ENCODE measurements at places on chromosomes 7 and 10.

DNA sequence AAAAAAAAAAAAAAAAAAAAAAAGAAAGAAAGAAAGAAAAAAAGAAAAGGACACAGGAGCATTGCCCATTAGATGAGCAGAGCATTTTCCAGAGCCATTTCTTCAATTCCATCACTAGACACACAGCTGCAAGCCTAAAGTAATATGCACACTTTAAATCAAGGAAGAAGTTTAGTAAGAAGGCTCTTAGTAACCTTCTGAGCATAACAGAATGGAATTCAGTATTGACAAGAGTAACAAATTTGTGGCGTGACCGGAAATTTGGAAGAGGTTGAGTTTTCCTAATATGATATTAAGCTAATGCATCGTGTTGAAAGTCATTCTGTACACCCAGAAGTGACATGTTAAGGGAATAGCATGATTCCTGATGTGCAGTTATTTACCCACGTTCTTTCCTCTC lies 35.3 kb downstream of the SMURF1 start:
- ATAC-seq = peak; percentile 13

DNA sequence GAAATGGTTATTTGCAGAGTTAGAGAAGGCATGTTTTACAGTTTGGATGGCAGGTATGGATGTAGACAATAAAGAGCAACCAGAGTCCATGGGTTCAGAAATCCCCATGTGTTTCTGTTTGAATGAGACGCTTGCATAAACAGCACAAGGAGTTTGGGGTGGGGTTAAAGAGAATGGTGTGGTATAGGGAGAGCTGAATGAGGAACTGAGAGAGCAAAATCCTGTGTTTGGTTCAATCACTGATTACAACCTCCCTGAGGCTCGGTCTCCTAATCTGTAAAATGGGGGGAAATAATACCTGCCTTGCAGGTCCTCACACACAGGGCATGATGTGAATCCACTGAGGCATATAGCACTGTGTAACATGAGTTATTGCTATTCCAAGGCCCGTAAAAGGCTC lies 23.7 kb downstream of the CAV1 start:
- ATAC-seq = no peak

- ATAC-seq = no peak
Observed at GRCh38 chr10:112768121-112768520, 181.9 kb upstream of the TCF7L2 start.

DNA sequence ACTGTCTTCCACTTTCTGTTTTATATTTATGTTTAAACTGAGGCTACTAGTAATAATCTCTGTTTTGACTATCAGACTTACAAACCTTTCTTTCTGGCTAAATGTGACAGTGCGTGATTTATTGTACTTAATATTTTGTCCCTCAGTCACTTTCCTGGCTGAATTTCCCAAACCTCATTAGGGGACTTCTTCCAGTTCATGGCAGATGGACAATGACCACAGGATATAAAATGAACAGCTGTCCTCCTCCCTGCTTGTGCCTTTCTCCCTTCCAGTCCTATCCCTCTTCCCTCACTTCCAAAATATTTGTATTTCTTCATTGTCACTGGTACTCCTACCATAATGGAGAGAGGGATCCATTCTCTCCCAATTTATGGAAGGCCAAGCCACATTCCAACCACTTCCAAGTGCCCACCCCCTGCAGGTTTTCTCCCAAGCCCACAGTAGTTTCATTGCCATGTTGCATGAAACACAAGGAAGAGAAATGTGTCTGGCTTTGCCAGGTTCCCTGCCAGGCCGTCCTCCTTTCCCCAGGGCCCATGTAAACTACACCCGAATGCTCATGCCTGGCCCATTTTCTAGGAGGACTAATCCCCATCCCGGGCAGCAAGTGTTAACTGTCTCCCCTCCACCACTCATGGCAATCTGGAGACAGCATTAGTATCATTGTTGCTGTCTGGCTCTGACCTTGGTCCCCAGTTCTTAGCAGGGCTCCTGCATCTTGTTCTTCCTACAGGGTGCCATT lies 269.5 kb upstream of the SLC26A5 start:
- no peak for ATAC-seq

DNA sequence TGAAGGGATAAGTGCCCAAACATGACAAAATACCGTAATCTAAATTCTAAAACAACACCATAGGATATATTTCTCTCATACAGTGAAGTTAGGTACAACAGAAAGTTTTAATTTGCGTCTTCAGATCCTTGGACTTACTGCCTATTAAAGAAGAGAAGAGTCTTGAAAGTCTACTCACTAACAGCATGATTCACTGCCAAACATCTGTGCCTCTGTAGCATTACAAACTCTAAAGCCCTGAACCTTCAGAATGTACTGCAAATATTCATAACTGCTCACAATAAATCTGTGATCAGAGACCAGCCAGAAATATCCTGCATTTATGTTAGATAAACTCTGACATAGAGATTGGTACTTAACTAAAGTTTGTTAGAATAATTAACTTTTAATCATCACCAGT lies 365.3 kb downstream of the PARD3 start:
- ATAC-seq = no peak

DNA sequence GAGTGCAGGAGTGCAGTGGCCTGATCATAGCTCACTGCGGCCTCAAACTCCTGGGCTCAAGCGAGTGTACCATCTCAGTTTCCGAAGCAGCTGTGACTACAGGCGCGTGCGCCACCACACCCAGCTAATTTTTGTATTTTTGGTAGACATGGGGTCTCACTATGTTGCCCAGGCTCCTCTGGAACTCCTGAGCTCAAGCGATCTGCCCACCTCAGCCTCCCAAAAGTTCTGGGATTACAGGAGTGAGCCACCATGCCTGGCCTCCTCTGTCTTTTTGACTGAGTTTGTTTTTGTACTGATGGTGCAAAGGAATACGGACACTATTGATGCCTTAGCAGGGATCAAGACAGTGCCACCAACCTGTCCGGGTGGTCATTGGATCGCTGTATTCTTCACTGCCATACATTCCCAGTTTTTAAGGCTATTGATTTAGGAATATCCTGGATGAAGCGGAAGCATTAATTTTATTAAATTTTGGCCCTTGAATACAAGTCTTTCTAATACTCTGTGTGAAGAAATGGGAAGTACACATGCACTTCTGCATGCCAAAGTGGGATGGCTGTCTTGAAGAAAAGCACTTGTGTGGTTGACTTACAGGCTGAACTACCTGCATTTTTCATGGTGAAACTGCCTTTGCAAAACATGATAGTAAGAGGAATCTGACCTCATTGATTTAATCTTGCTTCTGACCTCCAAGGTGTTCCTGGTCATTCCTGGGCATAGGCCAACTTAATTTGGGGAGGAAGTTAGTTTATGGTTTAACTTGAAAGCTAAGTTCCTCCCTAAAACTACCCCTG lies 2.1 kb upstream of the CUL2 start:
- no peak for ATAC-seq

DNA sequence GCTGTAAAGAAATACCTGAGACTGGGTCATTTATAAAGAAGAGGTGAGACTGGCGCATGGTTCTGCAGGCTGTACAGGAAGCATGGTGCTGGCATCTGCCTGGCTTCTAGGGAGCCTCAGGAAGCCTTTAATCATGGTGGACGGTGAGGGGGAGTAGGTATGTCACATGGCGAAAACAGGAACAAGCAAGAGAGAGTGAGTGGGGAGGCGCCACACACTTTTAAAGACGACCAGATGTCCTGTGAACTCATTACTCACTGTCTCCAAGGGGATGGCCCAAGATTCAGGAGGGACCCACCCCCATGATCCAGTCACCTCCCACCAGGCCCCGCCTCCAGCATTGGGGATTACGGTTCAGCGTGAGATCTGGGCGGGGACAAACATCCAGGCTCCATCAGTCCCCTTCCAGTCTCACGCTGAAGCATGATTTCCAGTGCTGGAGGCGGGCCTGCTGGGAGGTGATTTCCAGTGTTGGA lies 3.2 kb downstream of the ZNF316 start:
- no peak for ATAC-seq

- ATAC-seq = no peak
Observed at GRCh38 chr10:129390147-129390546, 76.9 kb upstream of the MGMT start.

DNA sequence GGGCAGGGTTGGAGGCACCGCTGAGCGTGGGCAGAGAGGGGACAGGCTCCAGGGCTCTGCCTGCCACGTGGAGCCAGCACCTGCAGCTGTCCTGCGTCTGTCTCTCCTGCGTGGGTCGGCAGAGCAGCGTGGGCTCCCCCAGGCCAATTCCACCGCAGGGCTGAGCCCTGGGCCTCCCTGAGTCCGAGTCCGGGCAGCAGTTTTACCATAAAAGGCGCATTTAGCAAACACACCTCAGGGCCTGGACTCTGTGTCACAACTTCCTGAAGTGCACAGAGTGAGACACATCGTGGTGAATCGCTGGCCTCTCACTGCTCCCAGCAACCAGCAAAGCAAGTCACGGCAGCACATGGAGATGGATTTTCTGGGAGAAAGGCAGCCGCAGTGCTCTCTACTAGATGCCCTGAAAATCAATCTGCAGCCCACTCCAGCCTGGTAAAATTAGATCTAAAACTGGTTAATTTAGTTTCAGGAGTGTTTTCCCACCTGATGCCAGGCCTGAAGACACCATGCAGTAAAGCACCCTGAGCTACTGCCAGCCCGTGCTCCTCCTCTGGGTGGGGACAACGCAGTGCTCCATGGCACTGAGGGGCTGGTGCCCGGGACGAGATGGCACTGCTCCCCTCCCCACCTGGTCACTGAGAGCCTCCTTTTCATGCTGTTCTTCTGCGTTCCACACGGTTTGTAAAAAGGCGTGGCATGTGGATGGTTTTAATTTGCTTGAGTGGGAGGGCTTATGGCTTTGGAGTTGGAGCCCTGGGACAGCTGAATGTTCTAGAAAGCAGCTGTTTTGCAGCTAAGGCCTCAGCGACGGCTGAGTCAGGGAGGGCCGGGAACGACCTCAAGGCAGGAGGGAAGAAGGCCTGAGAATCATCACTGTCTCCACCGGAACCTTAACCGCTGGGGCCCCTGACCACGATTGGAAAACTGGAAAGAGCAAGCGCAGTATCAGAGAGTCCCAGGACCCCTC lies 336.9 kb downstream of the ADARB2 start:
- ATAC-seq = no peak

GRCh38 chr10:84340187-84340586 lies 11.8 kb downstream of the CCSER2 start:
- ATAC-seq = no peak

All from SK-N-SH treated with all-trans-retinoic acid at 6 μM for 48 hours (cell line).